ENCODE measurements at places on chromosomes 11 and 22.

DNA sequence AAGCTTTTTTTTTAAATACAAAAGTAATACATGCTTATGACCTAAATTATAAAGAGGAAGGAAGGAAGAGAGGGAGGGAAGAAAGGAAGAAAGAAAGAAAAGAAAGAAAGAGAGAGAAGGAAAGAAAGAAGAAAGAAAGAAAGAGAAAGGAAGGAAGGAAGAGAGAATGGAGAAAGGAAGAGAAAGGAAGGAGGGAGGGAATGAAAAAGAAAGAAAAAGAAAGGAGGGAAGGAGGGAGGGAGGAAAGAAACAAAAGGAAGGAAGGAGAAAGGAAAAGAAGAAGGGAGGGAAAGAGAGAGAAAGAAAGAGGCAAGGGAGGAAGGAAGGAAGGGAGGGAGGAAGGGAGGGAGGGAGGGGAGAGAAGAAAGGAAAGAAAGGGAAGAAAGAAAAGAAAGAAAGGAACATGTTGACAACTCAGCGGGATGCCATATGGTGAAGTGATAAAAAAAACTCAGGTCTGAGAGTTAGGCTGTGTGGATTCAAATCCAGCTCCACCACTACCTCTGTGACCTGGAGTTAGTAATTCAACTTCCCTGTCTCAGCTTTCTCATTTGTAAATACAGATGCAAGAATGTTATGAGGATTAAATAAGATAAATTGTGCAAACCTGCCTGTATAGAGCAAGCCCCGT lies 9.6 kb upstream of the EED start:
- no peak for DNase-seq

DNA sequence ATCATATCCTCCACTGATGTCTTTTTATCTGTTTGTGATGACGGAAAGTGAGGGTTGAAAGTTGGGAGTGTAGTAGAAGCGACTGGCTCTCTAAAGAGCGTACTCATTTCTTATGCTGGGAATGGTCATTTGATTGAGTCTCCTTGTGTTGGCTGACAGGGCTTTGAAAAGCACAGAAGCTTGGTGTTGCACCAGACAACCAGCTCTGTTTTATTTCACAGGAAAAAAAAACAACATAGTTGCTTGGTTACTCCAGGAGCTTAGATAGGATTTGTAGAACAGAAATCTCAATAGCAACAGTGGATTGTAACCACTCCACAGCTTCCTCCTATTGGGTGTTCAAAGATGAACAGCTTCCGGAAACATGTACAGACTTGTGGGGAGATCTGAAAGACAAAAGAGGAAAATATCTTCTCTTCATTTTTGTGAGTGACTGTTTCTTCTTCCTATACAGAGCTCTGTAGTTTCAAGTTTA lies 2.7 kb downstream of the RBM14 start:
- peak; percentile 28 for DNase-seq

- peak; percentile 26 for DNase-seq
These were observed 1088.2 kb downstream of the TBC1D22A start for GRCh38 chr22:47850644-47851151.

DNA sequence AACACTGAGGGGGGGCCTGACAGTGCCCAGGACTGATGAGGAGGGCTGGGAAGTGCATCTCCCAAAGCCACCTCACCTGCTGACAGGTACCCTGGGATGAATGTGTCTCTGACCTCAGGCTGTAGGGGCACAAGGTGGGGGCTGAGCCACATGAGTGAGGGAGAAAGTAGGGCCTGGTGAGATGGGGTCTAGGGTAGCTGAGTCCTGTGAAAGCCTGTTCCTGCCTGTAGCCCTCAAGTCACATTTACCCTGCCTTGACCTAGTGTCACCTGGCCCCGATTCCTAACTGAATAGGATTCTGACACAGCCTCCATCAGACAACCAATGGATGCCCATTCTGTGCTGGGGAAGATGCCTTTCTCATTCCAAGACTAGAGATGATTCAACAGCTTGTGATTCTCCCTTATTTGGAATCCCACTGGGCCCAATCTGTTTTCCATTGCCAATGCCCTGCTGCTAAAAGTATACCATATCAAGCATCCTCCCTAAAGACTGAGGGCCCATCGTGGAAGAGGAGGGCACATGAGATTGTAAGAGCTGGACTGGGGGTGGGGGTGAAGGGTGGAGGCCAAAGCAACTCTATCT lies 11.1 kb upstream of the RFPL1 start:
- DNase-seq, result peak; percentile 7

GRCh38 chr11:117997406-117997805 lies 11.2 kb downstream of the IL10RA start:
- no peak for DNase-seq

- DNase-seq, result no peak
These were observed 12.5 kb downstream of the MUC5B start for GRCh38 chr11:1235306-1235900.

DNA sequence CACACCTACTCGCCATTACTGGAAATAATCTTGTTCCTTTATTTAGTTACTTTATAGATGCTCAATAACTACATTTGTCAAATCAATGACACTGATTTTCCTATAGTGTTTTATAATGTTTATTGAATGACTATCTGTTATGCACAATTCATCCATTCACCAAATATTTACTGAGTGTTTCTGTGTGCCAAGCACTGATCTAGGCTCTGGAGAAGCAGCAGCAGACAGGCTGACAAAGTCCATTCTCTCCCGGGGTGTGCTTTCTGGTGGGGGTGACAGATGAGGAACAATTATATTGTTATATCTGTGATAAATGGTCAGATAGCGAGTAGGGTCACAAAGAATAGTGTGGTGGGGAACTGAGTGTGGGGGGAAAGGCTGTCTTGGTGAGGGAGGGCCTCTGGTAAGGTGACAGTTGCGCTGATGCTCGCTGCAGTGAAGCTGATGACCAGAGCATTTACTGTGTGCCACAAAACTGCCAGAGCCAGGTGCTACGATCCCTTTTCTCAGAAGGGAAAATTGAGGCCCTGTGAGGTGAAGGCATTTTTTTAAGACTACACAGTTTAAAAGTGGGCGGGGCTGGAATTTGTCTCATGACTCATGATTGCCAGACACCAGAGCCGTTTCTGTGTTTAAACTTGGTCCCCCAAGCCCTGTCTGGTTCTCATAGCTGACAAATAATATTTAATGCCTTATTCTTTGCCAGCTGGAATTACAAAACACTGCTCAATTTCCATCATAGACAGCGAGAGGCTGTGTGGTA lies 10.2 kb downstream of the PACS1 start:
- DNase-seq, result peak; percentile 85

DNA sequence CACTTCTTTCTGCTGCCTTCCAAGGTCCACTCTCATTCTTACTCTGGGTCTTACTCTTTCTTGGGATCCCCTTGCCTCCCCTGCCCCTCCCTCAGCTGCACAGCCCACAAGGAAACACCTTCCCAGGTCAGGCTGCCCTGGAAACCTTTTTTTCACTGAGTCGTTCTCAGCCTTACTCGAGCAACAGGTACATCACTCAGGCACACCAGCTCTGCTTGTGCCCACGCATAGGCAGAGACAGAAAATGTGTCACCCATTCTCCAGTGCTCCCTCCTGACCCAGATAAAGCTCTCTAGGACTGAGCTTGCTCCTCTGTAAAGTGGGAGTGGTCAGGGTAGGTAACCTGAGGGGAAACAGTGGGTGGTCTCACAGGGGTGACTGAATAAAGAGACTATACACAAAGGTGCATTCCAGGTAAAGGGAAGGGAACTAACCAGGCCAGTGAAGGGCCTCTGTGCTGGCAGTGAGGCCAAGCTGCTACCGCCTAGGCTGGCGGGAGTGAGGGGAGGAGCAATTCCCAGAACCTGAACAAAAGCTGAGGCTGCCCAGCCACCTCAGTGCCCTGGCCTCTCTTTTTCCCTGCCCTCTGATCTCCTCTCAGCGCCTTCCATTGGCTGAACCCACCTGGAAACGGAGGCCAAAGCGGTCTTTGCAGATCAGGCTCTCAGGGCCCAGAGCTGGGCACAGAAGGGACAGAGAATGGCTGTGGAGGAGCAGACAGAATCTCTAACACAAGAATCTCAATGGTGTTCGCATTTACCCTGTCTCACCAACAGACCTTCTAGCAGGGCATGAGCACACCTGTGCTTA lies 15.9 kb downstream of the PRG3 start:
- DNase-seq, result no peak

DNA sequence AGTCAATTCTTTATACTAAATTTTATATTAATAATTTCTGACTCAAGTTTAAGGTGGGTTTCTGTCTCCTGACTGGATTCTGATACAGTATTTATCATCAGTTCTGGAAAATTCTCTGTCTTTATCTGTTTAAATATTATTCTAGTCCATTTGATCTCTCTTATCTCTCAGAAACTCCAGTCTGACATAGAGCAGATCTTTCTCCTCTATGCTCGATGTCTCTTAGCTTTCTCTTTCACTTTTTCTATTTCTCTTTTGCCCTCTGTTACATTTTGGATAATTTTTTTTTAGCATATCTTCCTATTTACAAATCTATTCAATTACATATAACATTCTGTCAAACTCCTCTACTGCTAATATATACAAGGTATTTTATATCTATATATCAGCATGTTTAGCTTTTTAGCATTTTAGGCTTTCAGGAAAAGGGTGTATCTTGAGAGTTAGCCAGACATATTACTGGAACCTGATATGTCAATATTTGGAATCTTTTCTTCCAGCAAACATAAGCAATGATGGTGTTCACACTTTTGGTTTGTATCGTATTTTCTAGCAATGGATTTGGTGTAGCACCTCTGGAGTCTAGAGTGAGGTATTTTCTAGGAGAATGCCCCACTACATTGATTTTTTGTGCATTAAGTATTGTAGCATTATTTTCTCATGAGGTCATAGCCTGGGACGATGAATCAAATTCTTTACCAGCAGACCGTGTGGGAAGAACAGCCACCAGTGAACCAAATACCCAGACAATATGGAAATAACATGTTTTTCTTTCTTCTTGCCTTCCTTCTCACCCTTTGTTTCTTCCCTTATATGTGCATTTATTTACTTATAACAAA lies 4.1 kb upstream of the NNMT start:
- peak; percentile 93 for DNase-seq

GRCh38 chr22:24512043-24512442 lies 16.9 kb downstream of the UPB1 start:
- no peak for DNase-seq

DNA sequence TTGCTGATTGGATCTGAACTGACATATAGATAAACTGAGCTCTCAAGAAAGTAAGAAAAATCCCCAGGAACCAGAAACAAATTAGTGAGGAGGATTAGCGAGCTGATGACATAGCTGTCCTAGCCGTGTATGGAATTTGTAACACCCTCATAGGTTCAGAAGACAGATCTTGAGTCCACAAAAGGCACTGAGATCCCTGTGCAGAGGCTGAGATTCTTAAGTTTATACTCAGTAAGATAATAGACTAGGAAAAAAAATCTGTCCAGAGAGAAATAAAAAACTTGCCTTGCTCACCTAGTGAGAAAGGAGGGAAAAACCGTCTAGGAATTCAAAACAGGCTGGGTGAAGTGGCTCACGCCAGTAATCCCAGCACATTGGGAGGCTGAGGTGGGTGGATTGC lies 4.6 kb downstream of the NUMA1 start:
- no peak for DNase-seq

DNA sequence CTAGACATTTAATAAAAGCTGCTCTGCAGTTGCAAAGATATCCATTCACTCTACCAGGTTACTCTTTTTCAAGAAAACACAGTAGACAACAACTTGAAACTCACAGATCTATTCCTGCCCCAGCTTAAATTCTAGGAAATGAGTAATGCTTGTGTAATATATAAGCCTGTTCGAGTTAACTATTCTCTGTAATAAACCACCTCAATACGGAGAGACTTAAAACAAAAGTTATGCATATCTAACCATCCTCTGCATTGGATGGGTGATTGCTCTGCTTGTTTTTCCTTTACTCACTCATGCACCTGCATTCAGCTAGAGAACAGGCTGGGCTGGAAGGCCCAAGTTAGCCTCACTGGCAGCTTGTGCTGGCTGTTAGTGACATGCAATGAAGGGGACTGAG lies 13.3 kb downstream of the LRRC4C start:
- peak; percentile 27 for DNase-seq

GRCh38 chr11:7160814-7161489 lies 72.2 kb downstream of the RBMXL2 start:
- DNase-seq, result no peak

GRCh38 chr11:30774496-30775232 lies 188.5 kb upstream of the MPPED2 start:
- DNase-seq, result no peak

GRCh38 chr22:23263651-23264555 lies 83.6 kb downstream of the BCR start:
- DNase-seq, result peak; percentile 16

GRCh38 chr11:121383716-121384115 lies 68.4 kb upstream of the SORL1 start:
- DNase-seq, result no peak

DNA sequence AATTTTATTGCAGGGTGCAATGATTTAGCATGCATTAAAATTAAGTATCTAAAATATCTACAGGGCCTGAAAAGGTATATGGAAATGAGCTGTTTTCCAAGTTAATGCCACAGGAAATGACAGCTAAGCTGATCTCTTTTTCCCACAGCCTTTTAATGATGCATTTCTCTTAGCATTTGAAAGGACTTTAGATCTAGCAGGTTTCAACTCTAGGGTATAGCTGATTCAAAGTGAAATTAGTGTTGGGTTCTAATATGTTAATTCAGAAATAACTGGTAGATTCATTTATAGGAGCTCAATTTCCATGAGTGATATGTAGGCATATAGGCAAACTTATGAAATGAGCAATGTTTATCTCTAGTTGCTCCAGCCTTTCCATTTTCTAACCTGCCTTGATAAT lies 274.2 kb downstream of the CASP12 start:
- no peak for DNase-seq

- no peak for DNase-seq
These were observed 4.2 kb downstream of the SSH3 start for GRCh38 chr11:67307545-67308001.

GRCh38 chr11:60718524-60719316 lies 5.8 kb upstream of the MS4A18 start:
- DNase-seq, result no peak

DNA sequence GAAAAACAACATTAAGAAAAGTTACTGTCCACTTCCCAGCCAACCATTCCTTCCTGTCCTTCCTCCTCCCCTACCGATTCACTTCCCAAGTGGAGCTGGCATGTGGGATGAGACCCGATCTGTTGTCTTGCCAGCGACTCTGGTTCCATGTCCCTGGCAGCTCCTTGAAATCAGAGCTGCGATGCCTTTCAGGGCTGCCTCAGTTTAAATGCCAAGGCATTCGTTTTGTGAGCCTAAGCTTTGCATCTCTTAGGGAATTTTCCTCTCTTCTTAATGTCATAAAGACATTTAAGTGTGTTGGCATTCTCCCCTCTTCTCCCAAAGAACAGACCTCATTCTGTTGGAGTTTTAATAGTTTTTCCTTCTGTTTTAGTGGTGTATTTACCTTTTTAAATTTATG lies 98.4 kb downstream of the EXT2 start:
- no peak for DNase-seq

DNA sequence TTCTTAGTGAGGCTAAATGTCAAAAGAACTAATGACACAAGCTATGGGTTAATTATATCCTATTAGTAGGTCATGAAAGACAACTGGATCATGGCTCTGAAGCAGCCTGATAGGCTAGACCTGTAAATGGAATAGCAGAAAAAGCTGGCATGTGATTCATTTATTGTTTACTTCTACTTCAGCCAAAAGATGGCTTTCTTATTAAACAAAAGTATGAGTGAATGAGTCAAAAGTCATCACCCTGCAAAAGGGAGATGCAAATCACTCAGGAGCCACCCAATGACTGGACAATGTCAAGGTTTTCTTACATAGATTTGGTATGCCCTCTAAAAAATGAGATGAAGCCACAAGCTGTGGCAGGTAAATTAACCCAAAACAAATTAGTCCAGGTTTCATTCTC lies 138.0 kb downstream of the TRPC6 start:
- peak; percentile 47 for DNase-seq

- DNase-seq, result no peak
These were observed 13.5 kb downstream of the TCIRG1 start for GRCh38 chr11:68052137-68052873.

GRCh38 chr11:131889760-131890581 lies 519.6 kb downstream of the NTM start:
- peak; percentile 67 for DNase-seq
